Tibial artery (tissue), 4 donors: ENCODE measurements at places on chromosomes 13 and 19.

DNA sequence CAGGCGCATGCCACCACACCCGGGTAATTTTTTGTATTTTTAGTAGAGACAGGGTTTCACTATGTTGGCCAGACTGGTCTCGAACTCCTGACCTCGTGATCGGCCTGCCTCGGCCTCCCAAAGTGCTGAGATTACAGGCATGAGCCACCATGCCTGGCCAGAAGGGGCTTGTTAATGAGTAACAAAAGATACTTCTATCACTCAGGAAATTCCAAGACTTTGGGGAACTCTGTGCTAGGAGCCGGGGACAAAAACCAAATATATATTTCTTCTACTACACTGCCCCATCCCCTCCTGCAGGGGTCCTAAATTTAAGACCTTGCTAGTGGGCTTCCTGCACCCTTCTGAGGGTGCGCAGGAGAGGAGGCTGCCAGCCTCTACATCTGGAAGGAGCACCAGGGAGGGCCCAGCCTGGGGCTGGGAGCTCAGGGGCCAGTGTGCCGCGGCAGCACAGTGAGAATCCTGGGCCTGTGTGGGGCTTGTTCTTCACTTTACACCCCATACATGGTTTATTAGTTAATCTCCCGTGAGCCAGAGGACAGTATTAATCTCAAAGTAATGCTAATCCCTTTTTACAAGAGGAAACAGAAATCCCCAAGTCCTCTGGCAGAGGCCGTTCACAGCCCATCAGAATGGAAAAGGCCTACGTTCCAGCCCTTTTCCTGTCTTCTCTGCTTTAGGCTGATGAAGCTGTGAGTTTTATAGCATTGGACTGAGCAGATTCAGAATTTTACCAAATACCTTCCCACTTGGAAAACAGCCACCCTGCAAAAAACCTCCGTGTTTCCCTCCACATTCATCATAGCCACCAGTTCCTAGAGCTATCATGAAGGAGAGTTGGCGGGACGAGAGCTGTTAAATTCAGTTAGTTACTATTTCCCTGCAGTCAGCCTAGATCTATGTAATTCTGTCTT lies 44.4 kb upstream of the NPAS1 start:
- DNase-seq: no peak

DNA sequence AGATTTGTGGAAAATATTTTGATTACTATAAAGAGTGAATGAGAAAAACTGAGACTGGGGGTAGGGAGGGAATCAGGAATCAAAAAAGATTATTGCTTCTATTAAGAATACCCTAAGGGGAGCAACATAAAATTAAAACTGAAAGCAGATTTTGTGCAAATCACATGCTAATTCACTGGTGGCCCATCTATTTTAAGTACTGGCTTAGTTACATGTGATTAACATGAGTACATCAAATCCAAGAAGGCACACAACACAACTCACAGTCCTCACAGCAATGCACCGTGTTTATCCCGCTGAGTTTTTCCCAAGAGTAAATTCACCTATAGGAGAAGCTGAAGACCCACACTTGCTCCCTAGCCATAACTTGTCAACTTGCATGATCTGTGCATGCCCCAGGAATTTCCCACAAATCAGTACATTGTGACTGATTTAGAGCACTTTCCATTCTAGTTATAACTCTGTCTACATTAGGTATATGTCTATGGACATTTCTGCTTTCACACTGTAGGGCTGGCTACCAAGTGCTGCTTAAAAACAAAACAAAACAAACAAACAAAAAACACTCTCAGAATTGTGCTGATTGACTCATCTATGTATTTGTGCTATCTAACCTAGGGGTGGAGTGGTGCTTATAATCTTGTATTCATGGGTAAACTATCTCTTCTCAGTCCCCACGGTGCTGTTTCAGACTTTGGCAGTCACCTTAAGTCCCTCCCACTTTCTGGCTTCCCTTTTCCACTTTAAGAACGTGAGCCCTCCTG lies 24.3 kb downstream of the AMER2 start:
- no peak for DNase-seq

DNA sequence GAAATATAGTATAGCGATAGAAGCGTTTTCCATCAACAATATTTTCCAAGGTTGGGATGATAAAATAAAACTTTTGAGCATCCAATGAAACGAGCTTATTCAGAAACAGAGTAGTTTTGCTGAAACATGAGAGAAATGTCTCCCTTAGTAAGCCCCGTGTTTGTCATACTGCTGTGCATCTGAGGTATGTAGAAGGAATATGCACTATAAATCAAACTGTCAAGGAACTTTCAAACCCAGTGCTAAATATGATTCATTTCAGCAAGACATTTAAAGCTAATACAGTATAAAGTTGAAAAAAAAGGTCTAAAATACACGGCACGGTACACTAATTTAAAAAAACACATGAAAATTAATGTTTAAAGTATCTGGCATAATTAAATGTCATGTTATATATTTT lies 546.2 kb downstream of the SLITRK5 start:
- DNase-seq: no peak

GRCh38 chr19:49904136-49904535 lies 7.4 kb upstream of the IL4I1 start:
- DNase-seq: no peak

DNA sequence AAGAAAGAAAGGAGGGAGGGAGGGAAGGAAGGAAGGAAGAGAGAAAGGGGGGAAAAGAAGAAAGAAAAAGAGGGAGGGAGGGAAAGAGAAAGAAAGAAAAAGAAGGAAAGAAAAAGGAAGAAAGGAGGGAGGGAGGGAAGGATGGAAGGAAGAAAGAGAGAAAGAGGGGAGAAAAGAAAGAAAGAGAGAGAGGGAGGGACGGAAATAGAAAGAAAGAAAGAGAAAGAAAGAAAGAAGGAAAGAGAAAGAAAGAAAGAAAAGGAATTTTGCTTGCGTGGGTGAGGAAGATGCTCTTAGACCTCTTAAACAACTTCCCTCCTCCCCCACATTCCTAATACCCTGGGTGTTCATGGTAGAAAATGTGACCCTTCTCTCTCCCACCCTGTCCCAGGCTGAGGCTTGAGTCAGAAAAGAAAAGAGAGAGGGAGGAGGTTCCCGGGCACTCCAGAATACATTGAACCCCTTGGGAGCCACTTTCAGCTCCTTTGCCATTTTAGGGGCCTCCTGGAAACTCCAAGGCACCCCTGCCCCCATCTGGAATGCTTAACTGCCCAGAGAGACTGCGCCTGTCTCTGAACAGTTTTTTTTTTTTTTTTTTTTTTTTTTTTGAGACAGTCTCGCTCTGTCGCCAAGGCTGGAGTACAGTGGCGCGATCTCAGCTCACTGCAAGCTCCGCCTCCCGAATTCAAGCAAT lies 9.2 kb upstream of the KANK3 start:
- no peak for DNase-seq

DNA sequence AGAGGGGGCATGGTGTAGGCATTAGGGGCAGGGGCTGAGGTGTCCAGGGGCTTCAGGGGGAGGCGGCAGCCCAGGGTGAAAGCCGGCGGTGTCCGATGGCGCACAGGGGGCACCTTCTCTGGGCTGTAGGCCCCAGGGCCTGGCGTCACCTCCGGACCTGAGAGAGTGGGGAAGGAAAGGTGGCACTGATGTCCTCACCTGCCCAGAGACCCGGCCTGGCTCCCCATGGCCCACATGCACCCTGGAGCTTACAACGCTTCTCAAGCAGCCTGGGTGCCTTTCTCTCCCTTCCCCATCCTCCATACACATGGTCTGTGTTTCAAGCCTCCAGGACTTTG lies 3.3 kb upstream of the SHC2 start:
- no peak for DNase-seq
